ENCODE measurements at places on chromosomes 1 and 21.
A peak's percentile ranks its signal among the peaks of the same experiment; 100 is the strongest.

DNA sequence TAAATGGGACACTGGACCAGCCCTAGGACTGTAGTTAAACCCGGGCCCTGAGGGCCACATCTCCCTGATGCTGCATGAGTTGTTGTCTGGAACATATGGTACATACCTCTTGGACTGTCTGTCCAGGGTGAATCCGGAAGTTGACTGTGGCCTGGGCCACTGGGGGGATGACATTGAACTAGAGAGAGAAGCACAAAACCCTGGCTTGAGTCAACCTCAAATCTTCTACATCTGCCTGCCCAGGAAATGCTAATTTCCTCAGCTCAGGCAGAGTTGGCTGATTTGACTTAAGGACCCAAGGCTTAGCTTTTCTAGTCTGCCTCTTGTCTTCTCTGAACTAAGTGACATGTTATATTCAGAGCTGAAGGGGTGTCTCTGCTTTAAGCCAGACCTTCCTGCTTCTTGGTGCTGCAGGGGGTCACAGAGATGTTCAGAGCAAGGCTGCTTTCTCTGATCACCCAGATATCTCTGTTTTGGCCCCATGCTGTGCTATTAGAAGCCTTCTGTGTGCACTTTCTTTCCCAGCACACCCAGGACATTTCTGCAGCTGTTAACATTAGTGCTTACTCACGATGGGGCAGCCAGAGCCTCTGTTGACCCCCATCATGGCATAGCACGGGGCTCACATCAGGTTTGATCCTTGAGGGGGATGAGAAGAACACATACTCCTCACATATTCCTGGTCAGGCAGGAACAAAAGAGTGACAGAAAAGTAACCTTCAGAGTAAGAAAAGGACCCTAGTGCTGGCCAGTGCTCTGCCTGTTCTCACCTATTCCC, 9.6 kb downstream of the PM20D1 start:
- DNase-seq: no peak

DNA sequence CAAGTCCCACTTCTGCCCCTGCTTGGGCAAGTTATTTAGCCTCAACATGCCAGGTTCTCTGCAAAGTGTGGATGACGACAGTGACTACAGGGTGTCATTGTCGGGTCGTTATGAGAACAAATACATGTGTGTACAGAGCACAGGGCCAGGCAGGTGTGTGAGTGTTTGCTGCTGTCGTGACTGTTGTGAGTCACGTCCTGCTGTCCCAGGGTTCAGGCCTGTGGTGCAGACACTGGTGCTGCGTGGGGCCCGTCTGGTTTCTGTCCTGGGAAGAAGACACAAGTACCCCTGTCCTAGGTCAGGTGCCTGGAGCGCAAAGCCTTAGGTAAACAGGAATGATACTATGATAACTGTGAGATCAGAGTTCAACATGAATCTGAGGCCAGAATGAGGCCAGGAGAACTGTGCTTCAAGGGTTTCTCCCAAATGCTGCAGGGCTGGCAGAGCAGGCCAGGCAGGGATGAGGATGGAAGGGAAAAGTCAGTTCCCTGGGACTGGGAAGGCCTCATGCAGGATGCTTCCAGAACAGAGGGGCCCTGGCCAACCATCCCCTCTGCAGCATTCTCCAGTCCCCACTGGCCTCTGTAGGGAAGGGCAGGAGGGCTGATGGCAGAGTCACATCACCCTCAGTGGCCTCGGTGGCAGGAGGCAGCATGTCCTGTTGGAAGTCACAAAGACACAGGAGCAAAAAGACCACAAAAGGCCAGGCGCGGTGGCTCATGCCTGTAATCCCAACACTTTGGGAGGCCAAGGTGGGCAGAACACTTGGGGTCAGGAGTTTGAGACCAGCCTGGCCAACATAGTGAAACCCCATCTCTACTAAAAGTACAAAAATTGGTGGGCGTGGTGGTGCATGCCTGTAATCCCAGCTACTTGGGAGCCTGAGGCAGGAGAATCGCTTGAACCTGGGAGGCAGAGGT, 15.7 kb downstream of the GPR157 start:
- no peak for DNase-seq

- no peak for DNase-seq
These were observed 222.9 kb upstream of the CSF3R start for GRCh38 chr1:36705629-36706028.

- peak; percentile 20 for DNase-seq
These were observed 133.4 kb downstream of the COP1 start for GRCh38 chr1:176073524-176074157.

DNA sequence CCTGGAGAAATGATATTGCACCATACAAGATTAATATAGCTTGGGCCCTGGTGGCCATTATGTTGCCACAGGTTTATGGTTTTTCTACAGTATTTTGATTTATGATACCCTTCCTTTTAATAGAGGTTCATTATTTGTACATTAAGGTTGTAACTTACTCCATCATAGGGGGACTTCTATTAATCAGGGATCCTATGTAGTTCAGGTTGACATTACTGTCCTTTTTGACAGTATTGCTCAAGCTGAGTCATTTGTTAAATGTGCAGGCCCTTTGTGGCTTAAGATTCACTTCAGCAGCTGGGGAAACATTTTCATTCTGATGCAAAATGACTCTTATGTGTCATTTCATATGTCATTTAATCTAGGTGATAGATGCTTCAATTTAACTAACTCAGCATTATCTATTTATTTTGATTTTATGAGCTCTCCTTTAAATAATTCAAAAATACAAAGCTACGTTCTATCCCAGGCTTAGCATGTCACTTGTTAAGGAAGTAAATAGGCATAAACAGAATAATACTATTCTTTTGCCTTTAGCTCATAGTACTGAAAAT, 686.9 kb upstream of the NCAM2 start:
- DNase-seq: no peak

Measured in iPS DF 19.7 (cell line).